Glutamatergic neuron (in vitro differentiated cells): ENCODE measurements at places on chromosomes 5 and 9.

GRCh38 chr5:147882586-147883313, 4.2 kb downstream of the SCGB3A2 start:
- DNase-seq = no peak

- DNase-seq = no peak
Measured at GRCh38 chr5:135890296-135890695, 5.3 kb downstream of the IL9 start.

DNA sequence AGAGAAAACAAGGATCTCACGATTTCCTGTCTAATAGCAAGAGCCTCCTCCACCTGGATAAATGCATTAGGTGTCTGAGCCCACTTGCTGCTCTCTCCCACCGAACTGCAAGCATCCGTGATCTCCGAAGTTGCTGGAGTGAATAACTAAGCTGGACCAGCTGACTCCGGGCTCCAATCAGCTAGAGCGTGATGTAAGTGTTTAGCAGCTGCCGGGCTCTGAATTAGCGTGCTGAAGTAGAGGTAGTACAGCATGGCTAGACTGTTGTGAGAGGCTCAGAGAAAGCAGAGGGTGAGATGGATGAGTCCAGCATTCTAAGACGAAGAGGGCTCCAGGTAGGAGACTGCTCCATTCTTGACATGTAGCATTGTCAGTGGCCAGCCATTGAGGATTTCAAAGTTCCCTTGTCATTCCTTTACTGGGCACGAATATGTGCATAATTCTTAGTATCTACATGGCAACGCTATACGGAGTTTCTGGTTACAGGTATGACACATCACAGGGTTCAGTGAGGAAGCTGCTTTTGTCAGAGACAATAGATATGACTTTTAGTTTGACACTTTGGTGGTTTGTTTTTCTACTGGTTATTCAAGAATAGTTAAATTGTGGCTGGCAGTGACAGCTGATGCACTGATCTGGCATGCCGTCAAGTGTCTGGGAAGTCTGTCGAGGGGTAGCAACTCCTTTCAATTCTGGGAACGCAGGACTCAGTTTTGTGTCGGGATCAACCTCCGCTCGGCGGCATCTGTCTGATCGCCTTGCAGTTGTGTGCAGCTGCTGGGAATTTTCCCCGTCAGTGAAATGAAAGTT, 232.6 kb downstream of the MAST4 start:
- peak; percentile 60 for DNase-seq

GRCh38 chr9:81722277-81722676, 32.9 kb upstream of the TLE1 start:
- no peak for DNase-seq
